ENCODE measurements at places on chromosomes 7 and 10.

GRCh38 chr7:14841086-14841485 lies 61.5 kb downstream of the DGKB start:
- no peak for DNase-seq

DNA sequence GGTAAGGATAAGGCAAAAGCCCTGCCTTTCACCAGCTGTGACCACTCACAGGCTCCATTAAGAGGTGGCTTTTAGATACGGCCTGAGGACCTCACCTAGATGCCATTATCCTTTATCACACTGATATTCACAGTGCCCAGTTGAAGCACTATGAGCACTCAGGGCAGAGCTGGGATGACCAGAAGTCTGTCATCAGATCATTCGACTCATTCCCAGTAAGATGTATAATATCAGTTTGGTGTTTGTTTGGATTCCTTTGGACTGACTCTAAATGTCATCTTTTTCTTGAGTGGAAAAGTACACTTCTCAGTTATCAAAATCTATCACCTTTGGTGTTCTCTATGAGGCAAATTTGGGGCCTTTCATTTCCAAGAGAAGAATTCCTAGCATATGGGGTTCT lies 18.7 kb downstream of the CCDC136 start:
- DNase-seq, result no peak

- no peak for DNase-seq
Observed at GRCh38 chr7:112986256-112987031, 100.2 kb downstream of the GPR85 start.

DNA sequence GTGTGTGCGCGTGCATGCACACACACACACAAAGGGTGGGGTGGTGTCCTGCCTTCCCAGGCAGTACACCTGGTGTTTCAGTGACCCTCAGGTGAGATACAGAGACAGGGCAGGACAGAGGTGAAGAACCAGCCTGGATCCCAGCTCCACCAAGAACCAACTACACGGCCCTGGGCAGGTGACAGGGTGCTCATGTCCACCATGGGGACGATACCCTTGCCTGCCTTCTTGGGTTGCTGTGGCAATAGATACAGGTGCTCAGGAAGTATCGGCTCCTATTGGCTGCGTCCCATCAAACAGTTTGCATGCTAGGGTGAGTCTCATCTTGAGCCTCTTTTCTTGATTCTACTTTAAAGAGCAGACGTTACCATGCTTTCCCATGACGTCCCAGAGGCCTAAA lies 33.7 kb upstream of the CXCL12 start:
- DNase-seq, result no peak

- DNase-seq, result no peak
Observed at GRCh38 chr10:57962839-57963238, 304.9 kb downstream of the IPMK start.

- DNase-seq, result no peak
Observed at GRCh38 chr7:117791877-117792780, 81.1 kb downstream of the CTTNBP2 start.

DNA sequence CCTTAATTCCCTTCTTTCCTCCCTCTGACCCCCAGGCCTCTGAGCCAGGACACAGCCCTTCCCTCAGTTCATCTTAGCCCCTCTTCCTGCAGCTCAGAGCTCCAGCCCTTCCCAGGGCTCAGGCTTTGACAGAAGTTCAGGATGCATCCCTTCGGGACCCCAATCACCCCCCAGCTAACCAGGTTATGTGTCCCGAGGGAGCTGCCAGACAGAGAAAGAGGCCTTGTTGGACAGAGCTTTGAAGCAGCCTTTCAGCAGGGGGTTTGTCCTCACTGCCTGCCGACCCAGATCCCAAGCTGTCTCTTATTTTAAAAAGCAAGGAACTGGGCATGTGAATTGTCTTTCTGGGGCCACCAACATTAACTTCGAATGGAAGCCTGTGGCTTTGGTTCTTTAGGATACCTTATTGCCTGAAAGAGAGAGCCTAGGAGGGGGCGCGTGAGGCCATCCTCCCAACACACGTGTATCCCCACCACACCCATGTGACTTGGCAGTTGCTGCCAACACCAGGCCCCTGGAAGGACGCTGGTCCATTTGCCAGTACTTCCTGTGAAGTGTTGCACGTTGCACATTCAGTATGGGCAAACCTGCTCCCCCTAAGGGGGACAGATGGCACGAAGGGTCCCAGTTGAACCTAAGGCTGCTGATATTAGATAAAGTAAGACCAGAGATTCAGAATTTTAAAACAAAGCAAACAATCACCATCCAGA lies 858 bp downstream of the CCDC136 start:
- DNase-seq, result no peak

GRCh38 chr7:36847946-36848345 lies 123.7 kb upstream of the AOAH start:
- DNase-seq, result no peak

DNA sequence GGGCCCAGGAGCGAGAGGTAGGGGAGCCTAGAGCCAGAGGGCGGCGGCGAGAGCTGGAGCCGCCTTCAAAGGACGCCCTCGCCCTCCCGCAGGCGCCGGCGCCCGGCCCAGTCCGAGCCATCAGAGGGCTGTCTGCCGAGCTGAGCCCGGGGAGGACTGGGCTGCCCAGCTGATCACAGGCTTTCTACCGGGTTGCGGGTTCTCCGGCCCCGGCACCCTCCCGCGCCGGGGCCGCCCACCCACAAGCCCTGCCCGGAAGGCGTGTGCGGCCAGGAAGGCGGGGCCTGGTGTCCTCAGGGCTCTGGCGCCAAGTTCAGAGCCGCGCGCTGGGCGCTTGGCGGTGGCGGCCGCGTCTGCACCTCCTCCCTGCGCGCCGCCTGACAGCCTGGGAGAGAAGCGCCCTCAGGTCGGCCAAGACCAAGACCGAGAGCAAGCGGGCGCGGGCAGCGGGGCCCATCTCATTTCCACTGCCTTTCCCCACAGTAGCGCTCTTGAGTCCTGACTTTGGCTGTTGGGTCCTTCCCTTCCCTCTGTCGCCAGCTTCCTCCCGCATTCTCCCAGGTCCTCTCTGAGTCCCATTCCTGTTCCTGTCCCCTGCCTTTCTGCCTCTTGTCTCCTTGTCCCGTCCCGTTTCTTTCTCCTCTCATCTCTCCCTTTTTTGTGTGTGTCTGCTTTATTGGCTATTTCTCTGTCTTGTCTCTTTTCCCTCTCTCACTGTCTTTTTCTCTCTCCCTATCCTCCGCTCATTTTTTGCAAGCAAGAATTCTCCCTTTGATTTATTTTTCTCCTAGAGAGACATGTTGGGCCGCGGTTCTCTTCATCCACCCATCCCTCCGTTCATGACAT lies 60.6 kb upstream of the MSMB start:
- peak; percentile 91 for DNase-seq

GRCh38 chr7:32502728-32503127 lies 7.4 kb downstream of the AVL9 start:
- no peak for DNase-seq

- DNase-seq, result peak; percentile 94
Observed at GRCh38 chr7:2510909-2511768, 8.4 kb upstream of the LFNG start.

DNA sequence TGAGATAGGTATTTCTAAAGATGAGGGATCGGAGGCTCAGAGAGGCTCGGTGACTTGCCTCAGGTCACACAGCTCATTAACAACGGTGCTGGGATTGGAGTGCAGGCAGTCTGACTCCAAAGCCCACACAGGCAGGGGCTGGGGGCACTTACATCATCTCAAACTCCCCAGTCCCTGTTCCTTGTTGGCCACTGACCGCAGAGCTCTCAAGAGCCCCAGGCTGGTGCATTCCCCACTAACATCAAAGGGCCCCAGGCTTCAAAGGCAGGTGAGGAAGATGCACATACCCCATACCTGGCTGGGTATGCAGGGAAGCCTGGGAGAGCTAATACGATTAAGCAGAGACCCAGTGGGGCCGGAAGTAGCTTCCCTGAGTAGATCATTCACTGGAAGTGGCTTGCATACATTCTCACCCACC lies 13.7 kb upstream of the NODAL start:
- no peak for DNase-seq

DNA sequence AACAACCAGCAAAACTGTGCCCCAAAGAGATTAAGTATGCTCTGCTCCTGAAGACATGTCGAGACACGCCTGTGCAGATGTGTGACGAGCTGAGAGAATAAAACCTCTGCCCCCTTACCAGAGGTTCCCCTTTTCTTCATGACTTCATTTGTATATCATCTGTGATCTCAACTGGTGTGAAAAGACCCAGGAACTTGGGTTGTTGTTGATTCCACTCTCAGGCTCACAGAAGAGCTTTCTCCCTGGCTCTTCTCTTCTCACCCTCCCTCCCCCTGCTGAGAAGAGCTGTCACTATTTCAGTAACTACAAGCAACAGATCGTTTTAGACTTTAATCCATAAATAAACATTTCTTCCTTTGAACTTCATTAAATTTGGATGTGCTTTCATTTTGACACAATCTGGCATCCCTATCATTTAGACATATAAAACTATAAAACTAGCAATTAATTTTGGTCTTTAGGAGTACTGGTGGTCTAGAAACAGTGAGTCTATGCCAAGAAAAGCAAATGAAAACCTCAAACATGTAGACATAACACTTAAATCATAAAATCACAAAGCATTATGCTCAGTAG lies 179.3 kb upstream of the FZD8 start:
- no peak for DNase-seq

- DNase-seq, result no peak
Observed at GRCh38 chr10:95236068-95236903, 42.2 kb downstream of the ACSM6 start.

DNA sequence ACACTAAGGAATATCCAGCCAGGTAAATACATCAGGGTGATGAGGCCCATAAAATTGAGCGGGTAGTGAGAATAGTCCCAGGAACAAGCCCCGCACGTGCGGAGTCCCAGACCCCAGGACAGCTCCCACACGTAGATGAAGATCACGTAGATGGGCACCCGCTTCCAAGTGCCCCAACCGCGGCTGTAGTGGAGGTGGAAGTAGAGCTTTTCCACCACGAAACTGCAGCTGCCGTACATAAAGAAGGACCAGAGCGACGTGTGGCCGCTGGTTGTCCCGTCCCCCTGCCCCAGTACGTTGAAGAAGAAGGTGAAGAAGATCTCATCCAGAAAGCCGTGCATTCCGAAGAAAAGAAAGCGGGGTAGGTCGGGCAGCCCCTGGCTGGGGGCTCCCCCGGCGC lies 948 bp downstream of the TMEM229A start:
- no peak for DNase-seq

- DNase-seq, result peak; percentile 56
Observed at GRCh38 chr10:1560535-1561192, 176.7 kb downstream of the ADARB2 start.

- DNase-seq, result no peak
Observed at GRCh38 chr10:34538281-34538829, 276.7 kb downstream of the PARD3 start.

- no peak for DNase-seq
Observed at GRCh38 chr10:16193241-16193640, 243.6 kb upstream of the PTER start.

DNA sequence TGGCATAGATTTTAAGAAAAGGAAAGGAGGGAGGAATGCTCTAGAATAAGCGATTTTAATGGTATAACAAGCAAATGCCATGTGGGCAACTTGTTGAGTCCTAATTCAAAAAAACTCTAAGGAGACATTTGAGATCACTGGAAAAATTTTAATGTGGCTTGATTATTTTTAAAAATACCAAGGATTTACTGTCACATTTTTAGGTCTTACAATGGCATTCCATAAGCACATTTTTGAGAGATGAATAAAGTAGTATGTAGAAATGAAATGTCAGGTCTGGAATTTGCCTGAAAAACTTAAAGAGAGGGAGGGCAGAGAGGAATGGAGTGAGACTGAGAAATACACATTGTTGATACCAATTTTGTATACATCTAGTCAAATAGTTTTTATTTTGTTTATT lies 20.3 kb downstream of the NCAPG2 start:
- DNase-seq, result no peak

- DNase-seq, result no peak
Observed at GRCh38 chr7:152402384-152403250, 33.2 kb downstream of the KMT2C start.

DNA sequence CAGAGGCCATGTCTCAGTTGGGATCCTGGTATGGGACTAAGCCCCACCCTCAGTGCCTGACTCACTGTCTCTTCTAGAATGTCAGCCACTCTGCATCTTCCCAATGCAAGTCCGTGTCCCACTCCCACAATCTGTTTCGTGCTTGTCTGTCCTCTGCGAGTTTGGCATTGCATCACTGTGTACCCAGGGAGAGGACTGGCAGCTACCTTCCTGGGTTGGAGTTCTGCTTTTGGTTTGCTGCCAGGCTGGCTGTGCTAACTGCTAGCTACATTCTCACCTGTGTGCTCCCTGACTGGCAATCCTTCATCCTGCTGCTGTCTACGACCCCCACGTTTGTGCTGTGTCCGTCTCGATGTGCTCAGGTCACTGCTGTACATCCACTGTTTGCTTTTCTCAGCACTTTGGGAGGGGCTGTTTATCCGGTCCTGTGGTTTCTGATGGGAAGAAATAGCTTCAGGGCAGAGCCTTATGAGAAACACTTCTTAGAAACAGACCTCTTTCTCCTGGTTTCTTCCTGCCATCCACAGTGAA lies 56.0 kb upstream of the GLI3 start:
- DNase-seq, result no peak

- DNase-seq, result no peak
Observed at GRCh38 chr10:55098452-55098851, 297.4 kb upstream of the PCDH15 start.

GRCh38 chr7:97845622-97846203 lies 26.5 kb downstream of the ASNS start:
- DNase-seq, result no peak

DNA sequence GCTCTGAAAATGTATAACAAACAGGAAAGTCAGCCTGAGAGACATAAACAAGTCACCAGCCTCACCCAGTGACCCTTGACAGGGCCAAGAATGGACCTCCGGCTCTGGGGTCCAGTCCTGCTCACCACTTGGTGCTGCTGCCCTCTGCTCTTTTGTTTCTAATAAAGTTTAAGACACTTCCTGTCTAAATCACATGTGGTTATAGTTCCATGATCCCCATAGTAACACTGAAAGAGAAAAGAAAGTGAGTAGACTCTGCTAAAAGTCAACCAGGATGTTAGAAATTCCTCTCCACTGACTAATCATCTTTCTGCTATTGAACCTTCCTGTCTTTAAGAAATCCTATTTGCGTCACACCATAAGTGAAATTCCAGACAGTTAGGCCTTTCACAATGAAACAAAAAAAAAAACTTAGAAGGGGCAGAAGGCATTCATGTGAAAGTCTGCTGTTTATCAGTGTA lies 179.2 kb upstream of the BET1 start:
- no peak for DNase-seq

GRCh38 chr10:110876000-110876399 lies 4.3 kb downstream of the PDCD4 start:
- no peak for DNase-seq

DNA sequence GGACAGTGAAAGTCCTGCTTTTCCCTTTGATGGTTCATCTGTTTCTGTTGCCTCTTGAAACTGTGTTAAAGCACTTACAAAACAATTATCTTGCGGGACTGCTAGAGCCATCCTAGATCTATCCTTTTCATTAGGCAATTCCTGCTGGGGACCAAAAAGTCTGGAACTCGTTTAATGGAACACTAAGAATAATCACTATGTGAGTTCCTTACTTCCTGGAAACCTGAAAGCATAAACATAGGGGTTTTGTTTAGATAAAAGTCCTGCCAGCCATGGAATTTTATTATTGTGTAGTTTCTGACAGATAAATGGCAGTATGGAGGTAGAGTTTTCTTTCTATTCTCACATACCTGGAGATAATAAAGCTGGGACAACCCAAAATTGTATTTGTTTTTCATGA lies 1133.3 kb downstream of the SORCS3 start:
- no peak for DNase-seq

GRCh38 chr10:29176845-29177832 lies 111.7 kb upstream of the LYZL1 start:
- no peak for DNase-seq

Measured in spleen (tissue), 13 donors.